B cell (primary cell): ENCODE measurements at places on chromosomes 6 and 20. TPM values are rescaled to one million over a fixed set of nuclear protein-coding genes. Genes with fewer than 3 reads are reported as not detected.

RHAG gene
- polyA plus RNA-seq, result not detected in 2 replicates

OTOR gene
- not detected in 2 replicates for polyA plus RNA-seq

OR2H1 gene
- not detected in 2 replicates for polyA plus RNA-seq

BCAS4 gene
- polyA plus RNA-seq, result 38.3 and 44.8 TPM in 2 replicates

ZNF165 gene
- polyA plus RNA-seq, result 3.5 and 9.2 TPM in 2 replicates

HLA-DOB gene
- polyA plus RNA-seq, result 198 and 231 TPM in 2 replicates

FAM184A gene
- polyA plus RNA-seq, result 0.06 and 0.07 TPM in 2 replicates

JPH2 gene
- not detected in 2 replicates for polyA plus RNA-seq

RAET1G gene
- not detected in 2 replicates for polyA plus RNA-seq

TINAG gene
- not detected in 2 replicates for polyA plus RNA-seq

MANEA gene
- polyA plus RNA-seq, result 2.4 and 2.8 TPM in 2 replicates

TRIM15 gene
- polyA plus RNA-seq, result not detected in 2 replicates

PHACTR3 gene
- polyA plus RNA-seq, result not detected in 2 replicates

HTR1B gene
- polyA plus RNA-seq, result 0.04 TPM in 1 of 2 replicates, not detected in the other

BAK1 gene
- 34.3 and 39.1 TPM in 2 replicates for polyA plus RNA-seq

LY6G6C gene
- 0.13 and 0.30 TPM in 2 replicates for polyA plus RNA-seq

TMEM217 gene
- 0.49 and 0.73 TPM in 2 replicates for polyA plus RNA-seq

EYA4 gene
- not detected in 2 replicates for polyA plus RNA-seq

UST gene
- polyA plus RNA-seq, result 7.0 and 7.3 TPM in 2 replicates

LTA gene
- 8.4 and 8.6 TPM in 2 replicates for polyA plus RNA-seq

ZSCAN23 gene
- 0.09 TPM in 1 of 2 replicates, not detected in the other for polyA plus RNA-seq

NFATC2 gene
- polyA plus RNA-seq, result 10.1 and 11.9 TPM in 2 replicates

CD93 gene
- polyA plus RNA-seq, result 0.51 and 0.81 TPM in 2 replicates

LIME1 gene
- polyA plus RNA-seq, result 63.0 and 95.2 TPM in 2 replicates

NKX2-4 gene
- polyA plus RNA-seq, result not detected in 2 replicates

LAMA2 gene
- 0.16 and 0.25 TPM in 2 replicates for polyA plus RNA-seq

APCDD1L gene
- not detected in 2 replicates for polyA plus RNA-seq

GJA10 gene
- not detected in 2 replicates for polyA plus RNA-seq

SEC63 gene
- polyA plus RNA-seq, result 12.5 and 27.3 TPM in 2 replicates

SLC22A16 gene
- not detected in 2 replicates for polyA plus RNA-seq

HLA-DQA2 gene
- polyA plus RNA-seq, result 14.5 and 35.9 TPM in 2 replicates

HRH3 gene
- polyA plus RNA-seq, result not detected in 2 replicates

ASIP gene
- 0.24 TPM in 1 of 2 replicates, not detected in the other for polyA plus RNA-seq

MUC21 gene
- not detected in 2 replicates for polyA plus RNA-seq

XKR7 gene
- 0.09 and 0.12 TPM in 2 replicates for polyA plus RNA-seq

ULBP2 gene
- 0.31 and 1.6 TPM in 2 replicates for polyA plus RNA-seq

CLIC5 gene
- 0.37 and 0.97 TPM in 2 replicates for polyA plus RNA-seq

RIPPLY2 gene
- not detected in 2 replicates for polyA plus RNA-seq

NAA20 gene
- polyA plus RNA-seq, result 16.8 and 20.3 TPM in 2 replicates

CALHM5 gene
- polyA plus RNA-seq, result not detected in 2 replicates

BPIFA1 gene
- not detected in 2 replicates for polyA plus RNA-seq

RFX6 gene
- polyA plus RNA-seq, result not detected in 2 replicates

VWA7 gene
- polyA plus RNA-seq, result 3.2 and 6.0 TPM in 2 replicates

NQO2 gene
- 6.2 and 8.4 TPM in 2 replicates for polyA plus RNA-seq

PRL gene
- not detected in 2 replicates for polyA plus RNA-seq

BMP7 gene
- not detected in 2 replicates for polyA plus RNA-seq

SGK2 gene
- polyA plus RNA-seq, result 1.4 and 1.5 TPM in 2 replicates

LAMA5 gene
- 25.6 and 52.9 TPM in 2 replicates for polyA plus RNA-seq

FAM83C gene
- polyA plus RNA-seq, result not detected in 2 replicates

TSPO2 gene
- polyA plus RNA-seq, result not detected in 2 replicates

ADGB gene
- polyA plus RNA-seq, result not detected in 2 replicates

STK35 gene
- 12.8 and 14.6 TPM in 2 replicates for polyA plus RNA-seq

NELFE gene
- 39.0 and 40.0 TPM in 2 replicates for polyA plus RNA-seq

SCRT2 gene
- polyA plus RNA-seq, result not detected in 2 replicates

NTSR1 gene
- not detected in 2 replicates for polyA plus RNA-seq
